BJ (cell line): ENCODE measurements at places on chromosomes 3 and 15.

GRCh38 chr15:51924156-51925068 is 47.2 kb downstream of the LEO1 start:
- DNase-seq = no peak

GRCh38 chr3:187456250-187456649 is 88.1 kb downstream of the RTP4 start:
- DNase-seq = no peak

- DNase-seq = no peak
Observed at GRCh38 chr15:32029409-32029861, 880 bp upstream of the CHRNA7 start.

- DNase-seq = no peak
Observed at GRCh38 chr3:197336348-197336747, 37.9 kb upstream of the DLG1 start.
